ENCODE measurements at places on chromosomes 3 and 15.
A peak's percentile ranks its signal among the peaks of the same experiment; 100 is the strongest.

- DNase-seq = no peak
These were observed 33.9 kb upstream of the PLXNA1 start for GRCh38 chr3:126948980-126949535.

DNA sequence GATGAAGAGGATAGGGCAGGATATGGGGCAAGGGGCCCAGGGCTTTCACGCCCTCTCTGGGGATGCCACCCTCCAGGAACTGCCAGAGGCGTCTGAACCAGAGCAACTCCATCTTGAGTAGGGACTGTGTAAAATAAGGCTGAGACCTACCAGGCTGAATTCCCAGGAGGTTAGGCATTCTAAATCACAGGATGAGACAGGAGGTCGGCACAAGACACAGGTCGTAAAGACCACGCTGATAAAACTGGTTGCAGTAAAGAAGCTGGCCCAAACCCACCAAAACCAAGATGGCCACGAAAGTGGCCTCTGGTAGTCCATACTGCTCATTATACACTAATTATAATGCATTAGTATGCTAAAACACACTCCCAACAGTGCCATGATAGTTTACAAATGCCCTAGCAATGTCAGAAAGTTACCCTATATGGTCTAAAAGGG lies 40.7 kb downstream of the HERC1 start:
- no peak for DNase-seq

- DNase-seq = peak; percentile 18
These were observed 637 bp downstream of the CIP2A start for GRCh38 chr3:108588601-108589000.

- no peak for DNase-seq
These were observed 6.2 kb downstream of the VPS18 start for GRCh38 chr15:40900256-40901052.

DNA sequence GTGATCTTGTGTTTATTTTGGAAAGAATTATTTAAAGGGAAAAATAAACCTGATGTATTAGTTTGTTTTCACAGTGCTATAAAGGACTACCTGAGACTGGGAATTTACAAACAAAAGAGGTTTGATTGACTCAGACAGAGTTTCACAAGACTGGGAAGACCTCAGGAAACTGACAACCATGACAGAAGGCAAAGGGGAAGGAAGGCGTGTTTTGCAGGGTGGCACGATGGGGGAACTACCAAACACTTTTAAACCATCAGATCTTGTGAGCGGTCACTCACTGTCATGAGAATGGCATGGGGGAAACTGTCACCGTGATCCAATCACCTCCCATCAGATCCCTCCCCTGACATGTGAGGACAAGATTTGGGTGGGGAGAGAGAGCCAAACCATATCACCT lies 87.0 kb downstream of the TP63 start:
- DNase-seq = no peak

- DNase-seq = no peak
These were observed 133.3 kb downstream of the RPLP1 start for GRCh38 chr15:69585937-69586336.

GRCh38 chr3:13653631-13654279 lies 104.8 kb downstream of the FBLN2 start:
- no peak for DNase-seq

DNA sequence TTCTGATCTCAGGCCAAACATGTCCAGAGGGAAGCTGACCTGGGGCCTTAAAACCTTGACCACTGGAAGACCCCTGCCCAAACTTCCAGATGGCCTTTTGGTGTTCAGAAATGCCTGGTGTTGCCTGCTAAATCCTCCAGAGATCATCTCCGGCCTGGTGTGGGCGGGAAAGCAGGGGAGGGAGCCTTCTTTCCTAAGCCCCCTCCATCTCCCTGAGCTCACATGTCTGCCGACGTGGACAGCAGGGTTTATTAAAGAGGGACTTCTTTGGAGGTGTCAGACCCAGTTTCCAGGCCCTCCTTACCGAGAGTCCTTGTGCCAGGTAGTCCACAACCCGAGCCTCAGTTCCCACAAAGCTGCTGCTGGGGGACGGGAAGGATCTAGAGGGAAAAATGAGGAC lies 55.9 kb upstream of the SLC6A1 start:
- no peak for DNase-seq

DNA sequence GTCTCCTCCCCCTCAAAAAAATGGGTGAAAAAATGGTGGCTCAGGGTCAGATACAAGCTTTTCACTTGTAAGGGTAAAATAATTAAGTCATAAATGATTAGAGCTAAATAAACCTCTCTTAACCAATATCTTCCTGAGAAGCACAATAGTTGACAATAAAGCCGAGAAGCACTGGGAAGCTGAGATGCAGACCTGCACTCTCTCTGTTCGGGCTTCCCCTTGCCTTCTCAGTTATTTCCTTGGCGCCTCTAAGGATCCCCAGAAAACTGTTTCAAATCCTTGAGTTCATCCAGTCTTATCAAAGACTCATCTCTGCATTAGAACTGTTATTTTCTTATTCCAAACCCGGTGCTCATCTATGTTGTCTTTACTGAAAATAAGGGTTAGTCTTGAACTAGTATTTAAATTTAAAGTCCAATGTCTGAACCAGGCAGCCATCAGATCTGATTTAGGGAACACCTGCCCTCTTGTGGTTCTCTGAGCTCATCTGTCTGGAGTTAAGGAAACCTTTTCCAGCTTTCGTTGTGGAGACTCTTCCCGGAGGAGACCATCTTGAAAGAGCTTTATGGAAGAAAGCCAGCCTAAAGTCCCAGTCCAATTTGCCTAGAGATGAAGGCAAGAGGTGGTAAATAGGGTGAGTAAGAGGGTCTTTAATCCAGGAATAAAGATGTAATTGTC lies 256.4 kb upstream of the MCTP2 start:
- no peak for DNase-seq

GRCh38 chr3:194269610-194270145 lies 81.5 kb downstream of the CPN2 start:
- DNase-seq = no peak

GRCh38 chr3:7682822-7683229 lies 818.8 kb upstream of the LMCD1 start:
- no peak for DNase-seq

- DNase-seq = peak; percentile 72
These were observed 4.6 kb upstream of the SIN3A start for GRCh38 chr15:75455982-75456531.

DNA sequence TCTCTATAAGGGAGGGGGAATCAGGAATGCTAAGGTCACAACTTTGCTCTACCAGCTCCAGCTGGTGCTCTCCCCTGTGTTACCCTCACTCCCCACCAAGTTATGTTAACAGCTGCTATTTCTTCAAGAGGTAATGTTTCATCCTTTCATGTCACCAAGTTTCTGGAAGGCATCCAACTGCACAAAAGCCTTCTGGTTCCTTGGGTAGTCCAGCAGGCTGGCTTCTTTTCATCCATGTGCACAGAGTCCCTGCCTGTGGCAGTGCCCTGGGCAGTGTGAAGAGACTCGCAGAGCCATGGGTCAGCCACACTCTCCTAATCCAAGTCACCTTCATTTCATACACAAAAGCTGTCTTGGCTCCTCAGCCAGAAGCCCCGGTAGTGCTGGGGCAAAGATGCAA lies 737.5 kb upstream of the LMCD1 start:
- DNase-seq = no peak

DNA sequence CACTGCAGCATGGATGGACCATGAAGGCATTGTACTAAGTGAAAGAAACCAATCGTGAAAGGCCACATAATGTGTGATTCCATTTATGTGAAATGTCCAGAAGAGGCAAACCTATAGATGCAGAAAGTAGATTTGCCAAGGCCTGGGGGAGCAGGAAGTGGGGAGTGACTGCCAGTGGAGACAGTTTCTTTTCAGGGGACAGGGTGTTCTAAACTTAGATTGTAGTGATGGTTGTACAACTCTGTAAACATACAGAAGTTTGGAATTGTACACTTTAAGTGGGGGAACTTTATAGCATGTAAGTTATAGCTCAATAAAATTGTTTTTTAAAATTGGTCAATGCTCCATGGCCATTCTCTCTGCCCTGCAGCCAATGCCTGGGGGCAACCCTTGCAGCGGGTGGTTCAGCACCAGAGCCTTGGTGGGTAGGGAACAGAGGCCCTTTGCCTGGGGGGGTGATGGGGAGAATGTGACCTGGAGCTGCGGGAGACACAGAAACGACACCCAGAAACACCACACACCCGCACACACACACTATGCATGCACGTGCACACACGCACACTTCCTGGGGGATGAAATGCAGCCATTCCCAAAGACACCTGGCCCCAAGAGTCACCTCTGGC lies 43.1 kb downstream of the DNAJB8 start:
- DNase-seq = no peak

GRCh38 chr3:34005886-34006285 lies 207.5 kb downstream of the PDCD6IP start:
- DNase-seq = no peak

- DNase-seq = no peak
These were observed 2.2 kb upstream of the THRB start for GRCh38 chr3:24496529-24497482.

DNA sequence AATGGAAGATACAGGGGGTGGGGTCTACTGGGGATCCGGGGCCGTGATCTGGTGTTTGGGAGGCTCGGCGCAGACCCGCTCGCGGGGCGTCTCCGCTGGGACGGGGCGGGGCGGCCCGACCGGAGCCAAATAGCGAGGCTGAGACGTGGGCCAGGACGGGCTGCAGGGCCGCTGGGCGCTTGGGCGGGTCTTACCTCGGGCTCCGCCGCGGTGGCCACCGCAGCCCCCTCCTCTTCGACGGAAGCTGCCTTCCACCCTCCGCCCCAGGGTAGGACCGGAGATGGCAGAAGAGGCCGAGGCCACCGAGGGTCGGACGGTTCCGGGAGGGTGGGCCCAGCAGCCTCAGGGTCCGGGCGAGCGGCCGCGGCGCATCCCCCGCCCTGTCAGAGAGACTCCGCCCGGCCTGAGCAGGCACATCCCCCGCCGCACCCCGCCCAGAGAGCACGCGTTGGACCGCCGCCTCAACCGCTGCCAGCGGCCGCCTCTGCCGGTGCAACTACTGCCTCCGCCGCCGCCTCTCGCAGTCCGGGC lies 399 bp downstream of the MYO9A start:
- peak; percentile 76 for DNase-seq

DNA sequence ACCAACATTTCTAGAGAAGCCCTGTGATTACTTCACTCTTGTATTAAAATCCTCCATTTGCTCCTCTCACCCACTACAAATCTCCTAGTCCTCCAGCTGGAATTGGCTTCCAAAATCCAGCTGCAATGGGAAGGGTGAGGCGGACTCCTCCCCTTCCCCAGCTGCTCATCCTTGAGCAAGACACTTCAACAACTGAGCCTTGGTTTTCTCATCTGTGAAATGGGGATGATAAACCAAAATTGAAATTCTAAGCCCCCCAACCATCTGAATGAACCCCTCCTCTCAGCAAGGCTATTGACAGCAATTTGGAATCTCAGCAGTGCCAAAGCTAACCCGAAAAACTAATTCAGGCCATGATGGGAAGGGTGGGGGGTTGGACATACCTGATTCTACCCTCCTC lies 9.4 kb downstream of the FAM174B start:
- no peak for DNase-seq

DNA sequence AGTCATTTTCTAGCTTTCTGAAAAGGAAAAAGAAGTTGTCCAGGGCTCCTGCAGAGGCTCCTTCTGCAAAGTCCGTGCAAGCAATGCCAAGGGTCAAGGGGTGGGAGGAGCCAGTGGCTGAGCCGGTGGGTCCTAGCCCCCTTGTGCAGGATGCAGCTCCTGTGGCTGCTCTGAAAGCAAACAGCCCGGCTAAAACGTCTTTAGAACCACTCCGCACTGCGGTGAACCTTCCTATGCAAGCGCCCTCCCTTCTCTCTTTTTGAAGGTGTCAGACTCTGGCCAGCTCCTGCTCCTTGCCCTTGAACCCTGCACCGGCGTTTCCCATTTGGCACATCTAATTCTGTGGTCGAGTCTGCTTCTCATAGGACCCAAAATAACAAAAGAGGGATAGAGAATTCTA lies 183.1 kb downstream of the UACA start:
- DNase-seq = no peak
